OCI-M1 (cell line): ENCODE measurements at places on chromosomes 11 and 22.

DNA sequence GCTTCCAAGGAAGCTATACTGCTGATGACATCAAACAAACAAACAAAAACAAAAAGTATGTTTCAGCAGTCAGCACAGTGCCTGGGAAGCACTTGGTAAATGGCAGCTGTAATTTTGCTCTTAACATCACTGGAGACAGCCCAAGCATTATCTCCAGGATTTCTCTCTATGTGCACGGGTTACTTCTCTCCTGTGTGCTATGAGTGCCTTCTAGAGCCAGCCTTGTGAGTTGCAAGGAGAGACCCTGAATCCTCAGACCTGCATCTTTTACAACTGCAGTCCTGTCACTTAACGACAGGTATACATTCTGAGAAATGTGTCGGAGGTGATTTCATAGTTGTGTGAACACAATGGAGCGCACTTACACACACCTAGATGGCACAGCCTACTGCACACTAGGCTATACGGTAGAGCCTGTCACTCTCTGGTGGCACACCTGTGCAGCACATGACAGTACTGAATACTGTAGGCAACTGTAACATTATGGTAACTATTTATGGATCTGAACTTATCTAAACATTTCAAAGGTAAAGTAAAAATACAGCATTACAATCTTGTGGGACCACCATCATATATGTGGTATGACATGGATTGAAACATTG, 662.5 kb upstream of the B3GAT1 start:
- DNase-seq = no peak

- peak; percentile 90 for DNase-seq
These were observed 2.1 kb downstream of the KMT2A start for GRCh38 chr11:118438314-118438931.

DNA sequence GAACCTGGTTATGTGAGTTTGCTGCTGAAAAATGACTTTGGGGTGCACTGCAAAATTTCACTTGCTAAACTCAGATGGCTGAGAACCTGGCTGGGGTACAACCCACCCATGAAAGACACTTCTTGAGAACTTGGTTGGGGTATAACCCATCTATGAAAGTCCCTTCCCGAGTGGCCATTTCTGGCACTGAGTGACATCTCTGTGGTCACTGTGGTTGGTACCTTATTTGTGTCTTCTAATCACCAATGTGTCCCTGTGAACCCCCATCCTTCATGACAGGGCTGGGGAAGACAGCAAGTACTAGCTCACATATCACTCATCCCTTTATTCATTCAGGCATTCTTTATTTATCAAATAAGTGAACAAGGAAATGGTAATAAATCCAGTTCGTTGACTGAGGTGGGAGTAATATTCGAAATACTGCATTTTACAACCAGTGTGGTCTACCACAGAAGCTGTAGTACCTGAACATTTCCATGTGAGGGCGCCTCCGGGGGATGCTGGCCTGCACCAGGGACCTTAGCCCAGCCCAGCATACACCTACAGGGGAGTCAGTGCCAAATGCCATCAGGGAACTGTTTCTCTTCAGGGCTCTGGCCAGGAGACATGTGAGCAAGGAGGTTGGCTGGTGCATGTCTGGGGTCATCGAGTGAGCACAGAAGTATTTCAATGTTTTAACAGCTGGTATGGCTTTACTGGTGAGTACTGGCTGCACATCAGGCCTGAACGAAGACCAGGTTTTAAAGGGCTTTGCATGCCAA, 122.1 kb downstream of the CSNK2A3 start:
- DNase-seq = no peak

DNA sequence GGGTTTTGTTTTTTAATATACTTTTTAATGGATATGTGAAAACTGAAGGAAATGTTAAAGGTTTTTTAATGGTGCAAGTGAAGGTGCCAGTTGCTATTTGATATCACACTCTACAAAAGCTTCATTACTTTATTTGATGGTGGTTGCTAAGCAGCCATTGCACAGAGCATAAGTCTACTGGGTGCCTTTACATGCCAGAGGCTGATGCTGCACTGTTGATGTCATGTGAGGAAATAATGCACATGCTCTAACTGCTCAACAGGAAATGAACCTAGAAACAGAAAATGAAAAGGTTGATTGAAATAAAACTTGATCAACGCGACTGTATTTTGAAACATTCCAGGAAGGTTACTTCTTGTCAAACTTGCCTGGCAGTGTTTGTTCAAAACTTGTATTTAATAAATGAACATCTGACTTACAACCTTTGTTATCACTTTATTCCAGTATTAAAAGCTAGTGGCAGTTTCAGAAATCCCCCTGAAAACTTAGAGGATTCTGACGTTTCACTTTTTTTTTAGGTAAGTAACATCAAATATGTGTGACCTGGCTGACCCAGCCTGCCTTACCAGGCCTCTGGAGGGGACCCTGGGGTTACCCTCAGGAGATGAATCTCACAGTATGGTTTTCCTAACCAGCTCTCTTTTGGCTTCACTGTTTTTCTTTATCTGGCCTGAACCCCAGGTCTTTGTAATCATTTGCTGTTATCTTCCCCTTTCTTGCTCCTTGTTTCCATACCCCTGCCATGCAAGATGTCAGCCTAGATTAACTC, 2.4 kb upstream of the ATP5MG start:
- DNase-seq = peak; percentile 48

DNA sequence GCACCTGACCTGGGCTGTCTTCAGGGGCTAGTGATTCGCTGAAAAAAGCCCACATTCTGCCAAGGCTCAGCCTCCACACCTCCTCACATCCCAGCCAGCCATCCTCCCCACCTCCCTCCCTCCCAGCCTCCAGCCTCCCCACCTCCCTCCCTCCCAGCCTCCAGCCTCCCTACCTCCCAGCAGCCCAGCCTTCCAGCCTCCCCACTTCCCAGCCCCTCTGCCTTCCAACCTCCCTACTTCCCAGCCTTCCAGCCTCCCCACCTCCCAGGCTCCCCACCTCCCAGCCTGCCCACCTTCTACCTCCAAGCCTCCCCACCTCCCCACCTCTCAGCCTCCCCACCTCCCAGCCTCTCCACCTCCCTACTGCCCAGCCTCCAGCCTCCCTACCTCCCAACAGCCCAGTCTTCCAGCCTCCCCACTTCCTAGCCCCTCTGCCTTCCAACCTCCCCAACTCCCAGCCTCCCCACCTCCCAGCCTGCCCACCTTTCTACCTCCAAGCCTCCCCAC, 33.7 kb upstream of the TH start:
- no peak for DNase-seq

GRCh38 chr11:62860835-62861563, 19.7 kb upstream of the SLC3A2 start:
- peak; percentile 49 for DNase-seq

- DNase-seq = no peak
These were observed 433.2 kb downstream of the GUCY1A2 start for GRCh38 chr11:106585061-106585460.

GRCh38 chr22:40469181-40469580, 98.8 kb downstream of the SGSM3 start:
- DNase-seq = no peak

DNA sequence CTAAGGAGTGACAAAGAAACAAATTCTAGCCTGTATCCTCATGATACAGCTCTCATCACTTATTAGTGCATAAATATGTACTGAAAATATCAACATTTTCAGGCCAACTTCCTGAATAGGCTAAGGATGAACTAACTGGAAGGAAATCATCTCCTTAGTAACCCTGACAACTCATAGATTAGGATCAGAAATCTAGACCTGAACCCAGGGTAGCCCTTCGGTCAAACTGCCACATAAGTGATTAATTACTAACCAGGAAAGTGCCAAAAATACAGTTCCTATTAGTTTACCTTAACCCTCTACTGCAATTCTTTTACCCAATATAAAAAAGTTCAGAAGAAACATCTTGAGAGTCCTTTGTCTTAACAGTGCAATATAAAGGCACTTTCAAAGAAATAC, 40.0 kb downstream of the AMBRA1 start:
- DNase-seq = peak; percentile 66

GRCh38 chr22:32961497-32961896, 96.7 kb downstream of the SYN3 start:
- DNase-seq = peak; percentile 59

- DNase-seq = no peak
These were observed 7.0 kb downstream of the PRSS23 start for GRCh38 chr11:86807360-86807759.

GRCh38 chr11:7892840-7893254, 38.2 kb downstream of the OR10A6 start:
- DNase-seq = peak; percentile 78

GRCh38 chr22:11627436-11627797, 3900.6 kb upstream of the OR11H1 start:
- DNase-seq = no peak

GRCh38 chr11:75325713-75326438, 25.6 kb downstream of the ARRB1 start:
- DNase-seq = no peak

- no peak for DNase-seq
These were observed 37.6 kb downstream of the SYT13 start for GRCh38 chr11:45248501-45249011.

- DNase-seq = peak; percentile 92
These were observed 18.8 kb downstream of the DDX25 start for GRCh38 chr11:125923012-125923579.

GRCh38 chr11:11420191-11420898, 67.3 kb upstream of the CSNK2A3 start:
- peak; percentile 64 for DNase-seq

- no peak for DNase-seq
These were observed 47.3 kb upstream of the SYN3 start for GRCh38 chr22:33105501-33105911.

- no peak for DNase-seq
These were observed 38.0 kb downstream of the CDKN1C start for GRCh38 chr11:2847561-2847960.

DNA sequence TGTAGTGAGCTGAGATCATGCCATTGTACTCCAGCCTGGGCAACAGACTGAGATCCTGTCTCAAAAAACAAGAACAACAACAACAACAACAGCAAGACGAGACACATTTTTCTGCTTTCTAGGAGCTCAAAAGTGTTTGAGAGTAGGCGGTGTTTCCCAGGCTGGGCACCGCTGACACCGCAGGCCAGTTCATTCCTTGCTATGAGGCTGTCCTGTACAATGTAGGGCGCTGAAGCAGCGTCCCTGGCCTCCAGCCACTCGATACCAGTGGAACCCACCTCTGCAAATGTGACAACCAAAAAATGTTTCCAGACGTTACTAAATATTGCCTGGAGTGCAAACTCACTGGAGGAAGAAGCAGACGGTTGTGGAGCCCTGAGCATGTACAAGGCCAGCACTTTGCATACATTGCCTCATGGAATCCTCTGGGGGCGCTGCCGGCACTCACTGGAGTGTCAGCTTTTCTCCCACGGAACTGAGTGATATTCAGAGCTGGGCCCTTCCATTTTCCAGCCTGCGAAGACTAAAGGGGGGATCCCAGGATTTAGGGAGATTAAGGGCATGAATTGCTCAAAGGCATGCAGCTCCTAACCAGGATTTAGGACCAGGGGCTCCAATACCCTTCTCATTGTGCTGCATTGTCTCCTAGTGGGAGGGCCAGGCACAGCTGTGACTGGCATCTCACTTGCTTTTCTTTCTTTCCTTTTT, 5.8 kb upstream of the MIEF1 start:
- peak; percentile 86 for DNase-seq

- no peak for DNase-seq
These were observed 132.5 kb downstream of the ADAMTS15 start for GRCh38 chr11:130580891-130581492.

- DNase-seq = no peak
These were observed 62.4 kb downstream of the PARVB start for GRCh38 chr22:44086271-44087088.

DNA sequence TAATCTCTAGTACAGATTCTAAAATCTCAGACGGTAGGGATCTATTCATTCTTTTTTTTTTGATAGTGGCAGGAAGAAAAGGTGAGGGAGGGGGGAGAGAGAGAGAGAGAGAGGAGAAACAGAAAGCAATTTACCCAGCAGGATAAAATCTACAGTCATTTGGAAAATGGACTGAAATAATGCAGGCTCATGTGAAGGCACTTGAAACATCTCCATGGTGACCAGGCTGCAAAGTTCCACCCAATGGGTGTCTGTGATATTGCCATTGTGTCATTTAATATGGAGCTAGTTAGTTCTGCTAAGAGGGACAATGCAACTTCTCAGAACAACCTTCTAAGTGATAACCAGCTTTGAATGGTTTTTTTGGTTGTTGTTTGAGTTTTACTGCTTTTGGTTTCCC, 165.2 kb upstream of the RAG2 start:
- DNase-seq = peak; percentile 84

GRCh38 chr11:122659676-122660554, 4.4 kb downstream of the UBASH3B start:
- no peak for DNase-seq

DNA sequence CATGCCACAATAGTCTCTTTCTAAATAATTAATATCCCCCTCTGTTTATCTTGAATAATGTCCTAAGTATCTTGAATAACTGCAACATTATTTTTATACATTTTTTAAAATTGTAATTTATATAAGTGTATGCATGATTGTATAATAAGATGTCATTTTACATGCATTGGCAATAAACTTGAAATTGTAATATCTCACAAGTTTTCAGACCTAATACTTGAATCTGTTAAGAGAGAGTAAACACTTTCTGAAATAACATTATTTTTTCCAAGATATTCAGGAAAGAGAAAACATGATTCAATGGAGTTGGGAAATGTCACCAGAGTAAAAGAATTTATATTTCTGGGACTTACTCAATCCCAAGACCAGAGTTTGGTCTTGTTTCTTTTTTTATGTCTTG, at the start of gene OR4D11:
Gene OR4D11 (plus strand): TSS at position 301 of the 400 bp plus-strand sequence. CDS start 0 bp downstream, at position 301.
- DNase-seq = no peak

- peak; percentile 71 for DNase-seq
These were observed 2.5 kb upstream of the NPAS4 start for GRCh38 chr11:66418168-66418985.

DNA sequence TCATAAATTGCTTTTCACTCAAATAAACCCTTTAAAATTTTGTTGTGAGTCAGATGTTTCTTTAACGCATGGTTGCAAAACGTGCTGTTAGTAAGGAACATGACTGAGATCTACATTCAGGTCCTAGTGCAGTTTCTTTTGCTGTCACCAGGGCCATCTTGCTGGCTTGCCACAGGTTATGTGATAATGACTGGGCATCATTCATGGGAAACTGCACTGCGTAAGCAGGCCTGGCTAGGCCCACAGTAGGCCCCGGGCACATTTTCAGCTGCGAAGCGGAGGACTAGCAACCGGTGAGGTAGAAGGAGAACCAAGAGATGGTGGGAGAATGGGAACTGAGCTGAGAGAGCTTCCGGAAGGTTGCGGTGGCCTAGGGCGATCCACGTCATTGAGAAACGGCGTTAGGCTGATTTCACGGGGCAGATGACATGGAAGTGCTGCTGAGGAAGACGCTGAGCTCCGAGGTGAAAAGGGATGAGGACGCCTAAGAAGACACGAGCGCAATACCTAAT, 3.2 kb upstream of the KLHDC7B start:
- no peak for DNase-seq

DNA sequence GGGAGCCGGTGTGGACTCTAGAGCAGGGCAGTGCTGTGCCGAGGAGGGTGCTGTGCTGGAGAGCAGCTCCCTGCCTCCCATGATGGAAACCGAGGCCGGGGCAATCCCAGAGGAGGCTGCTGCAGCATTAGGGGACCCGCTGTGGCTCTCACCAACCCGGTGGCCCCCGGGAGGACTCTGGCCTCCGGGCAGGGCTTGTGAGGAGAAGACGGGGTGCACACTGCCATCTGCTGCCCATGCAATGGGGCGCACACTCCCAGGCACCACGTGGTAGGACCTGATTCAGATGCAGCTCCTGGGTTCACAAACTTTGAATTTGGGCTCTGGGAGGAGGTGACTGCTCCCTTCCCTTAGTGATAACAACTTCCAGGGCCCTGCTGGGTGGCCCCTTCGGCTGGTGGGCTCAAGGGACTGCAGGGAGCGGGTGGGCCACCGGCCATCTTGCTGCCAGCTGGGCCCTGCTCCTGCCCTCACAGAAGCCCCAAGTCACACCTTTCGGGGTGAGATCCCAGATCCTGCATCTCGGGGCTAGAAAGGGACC, 93.8 kb upstream of the FGF3 start:
- DNase-seq = peak; percentile 76
